Airway epithelial cell (primary cell): ENCODE measurements at places on chromosomes 13 and 19. TPM values are rescaled to one million over a fixed set of nuclear protein-coding genes. Genes with fewer than 3 reads are reported as not detected.

Gene AMH
- 0.35 and 2.1 TPM in 2 replicates for total RNA-seq

Gene ERICH4
- not detected in 2 replicates for total RNA-seq

Gene IGFL3
- total RNA-seq, result 0.88 and 2.3 TPM in 2 replicates

Gene ANKRD24
- under 0.01 and 0.28 TPM in 2 replicates for total RNA-seq

Gene ATP7B
- 4.5 and 5.3 TPM in 2 replicates for total RNA-seq

Gene KXD1
- total RNA-seq, result 105 and 162 TPM in 2 replicates

Gene SPRY2
- total RNA-seq, result 9.4 and 12.2 TPM in 2 replicates

Gene IFT88
- total RNA-seq, result 4.5 and 5.5 TPM in 2 replicates
